D721Med (cell line): ENCODE measurements at places on chromosomes 12 and 14.

- DNase-seq, result no peak
Observed at GRCh38 chr12:101204602-101205304, 5.3 kb downstream of the SLC5A8 start.

GRCh38 chr12:107832441-107832840 is 57.9 kb downstream of the ASCL4 start:
- DNase-seq, result no peak

- no peak for DNase-seq
Observed at GRCh38 chr14:36478782-36479181, 41.2 kb downstream of the NKX2-1 start.

DNA sequence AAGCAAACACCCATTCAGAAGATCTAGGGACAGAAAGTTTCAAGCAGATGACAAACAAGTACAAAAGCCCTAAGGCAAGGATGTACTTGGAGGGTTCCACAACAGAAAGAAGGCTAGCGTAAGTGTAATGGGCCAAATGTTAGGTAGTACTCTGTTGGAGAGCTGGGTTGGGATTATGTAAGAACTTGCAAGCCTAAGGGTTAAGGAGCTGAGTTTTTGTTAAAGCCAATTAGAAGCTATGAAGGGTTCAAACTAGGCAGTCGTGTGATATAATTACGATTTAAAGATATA is 41.4 kb downstream of the HECTD1 start:
- no peak for DNase-seq

DNA sequence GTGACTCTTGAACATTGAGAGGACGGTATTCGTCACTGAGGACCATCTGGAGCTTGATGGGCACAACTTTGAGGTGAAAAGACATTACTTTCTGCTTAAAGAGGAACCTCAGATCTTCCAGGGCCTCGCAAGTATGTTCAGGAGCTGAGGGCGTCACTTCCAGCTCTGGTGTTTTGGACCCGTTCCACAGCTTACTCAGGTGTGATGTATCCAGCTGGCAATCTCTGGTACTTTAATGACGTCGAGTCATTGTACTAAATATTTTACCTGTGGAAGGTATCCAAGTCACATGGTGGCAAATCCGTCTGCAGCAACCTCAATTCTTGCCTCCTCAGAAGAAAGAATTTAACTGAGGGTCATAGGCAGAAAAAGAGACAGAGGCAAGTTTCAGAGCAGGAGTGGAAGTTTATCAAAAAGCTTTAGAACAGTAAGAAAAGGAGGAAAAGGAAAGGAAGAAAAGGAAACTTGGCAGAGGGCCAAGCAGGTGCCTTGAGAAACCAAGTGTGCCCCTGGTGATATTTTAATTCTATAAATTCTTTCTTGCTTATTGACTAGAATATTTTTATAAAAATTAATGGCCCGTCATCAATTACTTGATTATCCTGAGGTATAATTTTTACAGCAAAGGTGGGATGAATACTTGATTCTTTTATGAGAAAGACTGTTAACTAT is 250.6 kb downstream of the AEBP2 start:
- DNase-seq, result no peak

- DNase-seq, result no peak
Observed at GRCh38 chr14:89243286-89243685, 173.7 kb downstream of the FOXN3 start.

GRCh38 chr14:56094076-56094475 is 24.1 kb upstream of the PELI2 start:
- DNase-seq, result no peak

DNA sequence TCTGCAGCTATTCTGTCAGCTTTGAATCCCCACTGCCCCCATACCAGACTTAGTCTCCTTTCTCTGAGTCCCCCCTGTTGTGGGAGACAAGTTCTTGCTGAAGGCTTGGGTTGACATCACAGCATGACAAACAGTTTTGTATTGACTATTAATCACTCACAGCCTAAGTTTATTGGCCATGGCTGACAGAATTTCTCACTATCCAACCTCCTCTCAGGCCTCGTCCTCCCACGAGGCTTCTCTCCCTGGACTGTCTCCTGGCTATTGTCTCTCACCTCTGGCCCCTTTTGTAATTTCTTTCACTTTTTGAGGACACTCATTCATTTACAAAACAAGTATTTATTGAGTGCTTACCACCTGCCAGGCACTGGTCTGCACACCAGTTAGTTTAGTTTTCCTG is 35.2 kb upstream of the DCD start:
- DNase-seq, result no peak

DNA sequence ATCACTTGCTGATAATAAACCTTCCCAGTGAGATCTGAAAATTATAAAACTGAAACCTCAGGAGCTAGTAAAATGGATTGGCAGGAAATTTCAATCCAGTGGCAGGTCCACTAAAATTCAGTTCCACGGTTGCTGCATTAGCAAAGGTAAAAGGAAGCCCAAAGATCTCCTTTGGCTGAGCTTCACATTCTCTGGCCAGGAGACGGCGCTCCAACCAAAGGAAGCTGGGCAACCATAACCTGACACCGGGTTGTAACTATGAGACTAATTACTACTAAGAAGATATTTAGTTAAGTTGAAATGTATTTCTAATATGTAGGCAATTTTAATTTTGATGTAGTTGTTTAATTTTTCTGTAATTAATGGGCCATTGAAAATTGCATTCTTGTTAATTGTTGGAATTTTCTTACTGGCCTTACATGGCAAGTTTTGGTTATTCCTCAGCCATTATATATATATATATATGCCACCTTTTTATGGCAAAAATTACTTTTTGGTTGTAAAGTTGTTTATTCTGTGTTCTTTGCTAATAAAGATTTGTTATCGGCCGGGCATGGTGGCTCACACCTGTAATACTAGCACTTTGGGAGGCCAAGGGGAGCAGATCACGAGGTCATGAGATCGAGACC is 17.0 kb downstream of the OR8S1 start:
- DNase-seq, result no peak

- no peak for DNase-seq
Observed at GRCh38 chr12:91105807-91106206, 5.5 kb downstream of the LUM start.

DNA sequence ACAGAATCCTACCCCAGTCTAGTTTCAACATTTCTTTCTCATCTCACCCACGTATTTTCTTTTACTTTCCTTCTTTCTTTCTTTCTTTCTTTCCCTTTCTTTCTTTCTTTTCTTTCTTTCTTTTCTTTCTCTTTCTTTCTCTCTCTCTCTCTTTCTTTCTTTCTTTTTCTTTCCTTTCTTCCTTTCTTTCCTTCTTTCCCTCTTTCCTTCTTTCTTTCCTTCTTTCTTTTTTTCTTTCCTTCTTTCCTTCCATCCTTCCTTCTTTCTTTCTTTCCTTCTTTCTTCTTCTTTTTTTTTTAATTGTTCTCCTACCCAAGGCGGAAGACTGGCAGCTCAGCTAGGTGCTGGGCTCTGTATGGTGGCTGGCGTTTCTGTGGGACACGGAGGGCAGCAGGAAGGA is 55.0 kb downstream of the GLT1D1 start:
- no peak for DNase-seq

DNA sequence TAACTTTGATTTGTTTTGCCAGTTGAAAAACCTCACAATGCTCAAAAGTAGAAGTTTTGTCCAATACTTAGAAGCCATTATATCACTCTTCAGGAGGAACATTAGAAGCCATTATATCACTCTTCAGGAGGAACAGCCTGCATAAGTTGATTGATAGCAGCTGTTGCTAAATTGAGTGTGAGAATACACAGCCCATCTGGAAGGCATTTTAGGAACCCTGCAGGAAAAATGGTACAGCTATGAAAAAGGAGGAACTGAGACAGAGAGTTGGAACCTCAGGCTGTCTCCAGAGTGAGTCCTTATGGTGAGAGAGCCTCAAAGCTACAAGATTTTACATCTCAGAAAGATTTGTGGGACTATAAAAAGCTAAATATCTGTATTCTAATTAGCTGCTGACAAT is 207.0 kb downstream of the MYRFL start:
- DNase-seq, result no peak

DNA sequence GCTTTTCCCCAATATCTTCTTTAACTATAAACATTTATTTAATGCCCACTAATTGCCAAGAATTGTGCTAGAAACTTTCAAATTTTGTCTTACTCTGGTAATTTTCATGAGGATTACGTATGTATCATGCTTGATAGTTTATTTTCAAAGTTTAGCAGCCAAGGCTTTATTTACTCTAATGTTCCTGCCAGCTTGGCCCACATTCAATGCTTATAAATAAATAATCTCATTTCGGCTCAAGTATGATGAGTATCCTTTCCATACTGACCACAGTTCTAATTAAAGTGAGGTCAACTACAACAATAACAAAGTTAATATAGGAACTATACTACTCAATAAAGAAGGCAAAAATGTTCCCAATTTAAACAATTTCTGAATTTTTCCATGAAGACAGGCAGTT is 259.2 kb downstream of the MED13L start:
- DNase-seq, result no peak

- DNase-seq, result no peak
Observed at GRCh38 chr12:78155546-78155945, 324.9 kb downstream of the NAV3 start.

GRCh38 chr12:9869307-9870161 is at the start of gene CLEC2B:
CLEC2B (minus strand) TSS chr12:9869354.
- DNase-seq, result no peak

GRCh38 chr12:49253033-49253623 is 11.8 kb upstream of the TUBA1C start:
- no peak for DNase-seq

- no peak for DNase-seq
Observed at GRCh38 chr12:122421821-122422729, at the start of gene CLIP1. CLIP1 (minus strand) TSS chr12:122422669; CDS start chr12:122380452, 42,217 bp downstream.
